ENCODE measurements at places on chromosomes 2 and 18.
A peak's percentile ranks its signal among the peaks of the same experiment; 100 is the strongest.

- no peak for DNase-seq
Observed at GRCh38 chr2:240350696-240351087, 84.8 kb upstream of the GPC1 start.

GRCh38 chr2:101771227-101771902 lies 73.9 kb downstream of the MAP4K4 start:
- DNase-seq: no peak

DNA sequence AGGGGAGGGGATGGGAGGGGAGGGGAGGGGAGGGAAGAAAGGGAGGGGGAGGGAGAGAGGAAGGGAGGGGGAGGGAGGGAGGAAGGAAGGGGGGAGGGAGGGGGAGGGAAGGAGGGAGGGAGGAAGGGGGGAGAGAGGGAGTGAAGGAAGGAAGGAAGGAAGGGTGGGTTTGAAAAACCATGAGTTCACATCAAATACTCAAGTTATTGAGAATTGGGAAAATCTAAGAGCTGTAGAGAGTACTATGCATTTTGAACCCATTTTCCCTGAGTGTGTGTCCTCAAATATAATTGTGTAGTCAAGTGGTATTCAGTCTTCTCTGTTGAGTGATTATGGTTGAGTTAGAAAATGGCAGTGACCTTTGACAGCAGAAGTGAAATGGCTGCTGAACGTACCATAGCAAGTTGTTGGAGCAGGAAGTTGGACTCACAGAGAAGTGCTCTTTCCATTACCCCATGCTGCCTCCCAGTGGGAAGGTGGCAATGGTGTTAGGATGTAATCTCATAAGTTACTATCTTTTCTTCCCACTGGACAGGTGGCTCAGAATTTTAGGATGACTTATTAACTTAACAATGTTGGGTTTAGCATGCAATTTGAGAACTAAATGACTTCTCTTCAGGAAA lies 214.6 kb downstream of the SETBP1 start:
- no peak for DNase-seq

- DNase-seq: no peak
Observed at GRCh38 chr18:1014509-1014908, 109.8 kb downstream of the ADCYAP1 start.

- peak; percentile 4 for DNase-seq
Observed at GRCh38 chr18:7303316-7304060, 72.6 kb downstream of the LRRC30 start.

- peak; percentile 34 for DNase-seq
Observed at GRCh38 chr18:49189772-49190171, 239.0 kb upstream of the SMAD7 start.

DNA sequence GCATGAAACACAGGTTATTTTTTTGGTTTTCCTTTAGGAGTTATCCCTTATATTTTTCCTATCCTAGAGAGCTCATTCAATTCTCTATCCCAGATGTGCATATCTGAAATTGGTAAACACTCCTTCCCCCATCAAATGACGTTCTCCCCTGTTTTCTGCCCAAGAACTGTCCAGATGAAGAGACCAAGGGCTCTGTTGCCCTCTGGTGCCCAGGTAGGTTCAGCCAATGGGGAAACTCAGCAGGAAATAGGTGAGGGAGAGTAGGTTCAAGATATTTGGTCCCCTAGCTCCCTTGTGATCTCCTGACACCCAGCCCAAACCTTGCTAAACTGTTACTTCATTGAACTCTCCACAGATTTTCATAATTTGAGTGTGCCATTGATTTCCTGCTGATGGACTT lies 14.1 kb upstream of the INO80C start:
- DNase-seq: no peak

- DNase-seq: no peak
Observed at GRCh38 chr2:118310681-118311429, 222.6 kb downstream of the INSIG2 start.

DNA sequence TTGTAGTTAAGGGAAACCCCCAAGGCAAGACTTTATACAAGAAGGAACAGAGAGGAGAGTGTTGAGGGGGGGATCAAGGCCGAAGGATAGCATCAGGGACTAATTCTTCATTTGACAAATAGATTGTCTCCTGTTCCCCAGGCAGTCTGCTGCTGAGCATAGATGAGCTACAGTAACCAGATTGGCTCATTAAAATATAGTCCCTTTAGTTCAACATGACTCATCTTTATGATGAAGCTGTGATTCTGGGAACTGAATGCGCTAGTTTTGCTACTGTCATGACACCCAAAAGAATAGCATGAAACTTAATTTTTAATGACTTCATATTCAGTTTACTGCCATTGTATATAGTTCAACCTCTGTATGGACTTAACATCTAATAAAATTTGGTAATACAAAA lies 35.5 kb downstream of the TMEFF2 start:
- no peak for DNase-seq

- peak; percentile 2 for DNase-seq
Observed at GRCh38 chr2:138779406-138779780, 797 bp downstream of the NXPH2 start.

GRCh38 chr2:191049728-191050639 lies 36.0 kb upstream of the STAT1 start:
- DNase-seq: peak; percentile 86

DNA sequence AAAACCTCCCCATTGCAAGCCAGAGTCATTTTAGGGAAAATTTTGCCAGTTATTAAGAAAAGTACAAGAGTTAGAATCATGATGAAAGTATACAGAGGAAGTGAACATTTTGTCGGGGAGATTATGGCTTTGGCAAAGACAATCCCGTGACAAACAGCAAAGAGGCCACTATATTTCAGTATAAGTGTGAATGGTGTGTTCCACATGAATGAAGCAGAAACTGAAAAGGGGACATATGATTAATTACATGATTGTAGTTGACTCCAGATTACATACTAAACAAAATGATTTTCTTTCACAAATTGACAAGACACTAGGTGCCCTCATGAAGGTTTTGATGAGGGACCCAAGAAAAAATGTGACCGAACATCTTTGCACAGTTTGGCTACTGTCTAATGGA lies 42.0 kb downstream of the SP140 start:
- no peak for DNase-seq

DNA sequence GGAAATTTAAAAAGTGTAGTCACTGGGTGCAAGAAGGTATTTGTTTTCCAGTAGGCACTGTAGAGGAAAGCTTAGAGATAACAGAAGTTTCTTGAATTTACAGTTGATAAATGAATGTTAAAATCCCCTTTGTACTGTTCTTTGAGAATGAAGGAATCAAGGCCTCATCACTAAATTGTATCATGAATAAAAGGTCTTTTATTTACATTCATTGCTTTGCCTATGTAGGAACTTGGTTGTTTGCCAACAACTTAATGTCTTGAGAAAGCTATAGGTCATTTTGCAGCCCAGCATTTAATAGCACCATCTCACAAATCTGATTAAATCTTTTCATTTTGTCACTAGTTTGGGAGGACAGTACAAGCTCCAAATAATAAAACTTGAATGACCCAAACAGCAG lies 213.9 kb upstream of the ITGA4 start:
- DNase-seq: no peak

- peak; percentile 94 for DNase-seq
Observed at GRCh38 chr2:219362524-219363164, 25.1 kb downstream of the DNPEP start.

DNA sequence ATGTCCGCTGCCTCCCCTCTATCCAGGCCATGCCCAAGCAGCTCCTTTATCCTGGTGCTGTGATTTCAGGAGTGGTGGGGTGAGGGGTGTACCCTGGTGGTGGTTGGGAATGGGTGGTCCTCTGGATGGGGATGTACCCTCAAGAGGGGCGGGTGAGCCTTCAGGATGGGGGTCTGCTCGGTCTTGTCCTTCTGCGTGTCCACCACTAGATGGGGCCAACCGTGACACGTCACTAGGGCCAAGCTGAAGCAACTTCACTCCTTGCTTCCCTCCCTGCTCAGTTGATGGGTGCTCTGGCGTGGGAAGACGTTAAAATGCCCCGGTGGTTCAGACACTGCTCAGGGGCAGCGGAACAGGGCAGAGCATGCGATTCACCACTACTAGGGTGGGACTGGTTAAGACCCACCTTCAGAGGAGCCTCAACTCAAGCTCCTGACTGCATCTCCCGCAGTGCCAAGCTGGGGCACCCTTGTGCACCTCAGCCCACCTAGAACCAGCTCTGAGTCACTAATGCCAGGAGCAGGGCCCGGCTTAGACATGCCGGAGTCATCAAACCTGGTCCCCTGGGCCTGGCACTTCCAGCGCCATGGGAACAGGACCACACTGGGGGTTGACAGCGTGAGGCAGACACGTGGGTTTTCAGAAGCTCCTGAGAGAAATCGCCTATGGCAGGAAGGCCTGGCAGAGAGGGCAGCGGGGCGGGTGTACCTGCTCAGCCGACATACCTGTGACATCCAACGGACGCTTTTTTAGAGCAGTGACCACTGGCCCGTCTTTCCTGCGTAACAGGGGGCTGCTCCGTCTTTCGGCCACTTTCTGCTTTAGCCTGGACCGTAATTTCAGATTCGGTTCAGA lies 256.7 kb downstream of the HDAC4 start:
- DNase-seq: peak; percentile 66

- DNase-seq: peak; percentile 30
Observed at GRCh38 chr18:5237083-5237722, 40.1 kb upstream of the AKAIN1 start.

DNA sequence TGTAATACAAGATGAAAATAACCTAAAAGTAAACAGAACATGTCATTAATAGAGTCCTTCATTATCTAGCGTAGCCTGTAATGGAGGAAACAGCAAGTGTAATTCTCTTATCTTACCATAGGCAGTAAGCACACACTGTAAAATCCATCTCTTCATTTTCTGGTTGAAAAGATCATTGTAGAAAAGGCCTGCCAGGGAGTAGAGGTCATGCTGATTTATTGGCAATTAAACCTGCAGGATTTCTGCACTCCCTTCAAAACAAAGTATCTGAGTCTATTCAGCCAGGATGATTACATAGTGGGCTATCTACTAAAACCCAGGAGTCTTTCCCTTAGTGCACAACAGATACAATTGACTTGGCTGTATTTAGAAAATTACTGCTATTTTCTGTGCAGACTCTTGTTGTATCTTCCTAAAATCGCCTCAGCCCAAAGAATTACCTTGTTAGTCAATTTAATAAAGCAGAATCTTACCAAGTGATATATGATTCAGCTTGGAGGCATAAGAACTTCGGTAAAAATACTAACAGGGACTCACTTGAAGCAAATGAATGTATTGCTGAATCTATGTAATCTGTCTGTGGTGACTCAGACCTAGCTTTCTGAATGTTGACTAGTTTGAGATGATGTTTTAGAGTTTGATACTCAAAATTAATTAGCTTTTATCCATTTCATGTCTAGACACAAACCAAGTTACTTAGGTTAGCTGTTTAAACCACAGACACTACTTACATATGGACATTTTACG lies 250.4 kb upstream of the STON1 start:
- DNase-seq: no peak
